ENCODE measurements at places on chromosomes 2 and 18.
A peak's percentile ranks its signal among the peaks of the same experiment; 100 is the strongest.

DNA sequence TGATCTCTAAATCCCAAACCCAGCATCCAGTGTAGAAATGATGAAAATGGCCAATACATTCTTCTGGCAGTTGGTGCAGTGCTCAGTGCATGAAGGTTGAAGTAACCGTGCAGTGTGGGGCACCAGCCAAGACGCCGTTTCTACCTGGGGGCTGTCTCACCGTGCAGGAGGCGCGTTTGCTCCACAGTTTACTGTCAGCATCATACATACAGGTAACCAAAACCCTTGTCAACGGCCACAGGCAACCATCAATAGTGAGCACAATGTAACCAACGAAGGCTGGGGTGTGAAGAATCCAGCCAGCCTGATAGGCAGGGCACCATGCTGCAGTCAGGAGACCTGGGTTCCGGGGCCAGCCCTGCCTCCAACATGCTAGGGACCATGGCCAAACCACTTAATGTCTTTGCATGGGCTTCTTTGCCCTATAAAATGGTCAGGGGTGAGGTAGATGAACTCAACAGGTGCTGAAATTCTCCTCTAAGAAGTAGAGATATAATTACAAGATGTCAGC lies 127.5 kb upstream of the ID2 start:
- no peak overlapping the region for H3K4me3 ChIP-seq
- no peak for ATAC-seq
- peaks cover 6% of the 10 kb centered on the region for H3K36me3 ChIP-seq
- no peaks in the 10 kb centered on the region for H3K27me3 ChIP-seq
- no peak overlapping the region for H3K27ac ChIP-seq

GRCh38 chr2:200596774-200597570 lies 11.2 kb downstream of the AOX1 start:
- H3K27ac ChIP-seq = no peak overlapping the region
- H3K27me3 ChIP-seq = peaks cover 14% of the 10 kb centered on the region
- H3K36me3 ChIP-seq = no peaks in the 10 kb centered on the region
- no peak for ATAC-seq
- H3K4me3 ChIP-seq = no peak overlapping the region

DNA sequence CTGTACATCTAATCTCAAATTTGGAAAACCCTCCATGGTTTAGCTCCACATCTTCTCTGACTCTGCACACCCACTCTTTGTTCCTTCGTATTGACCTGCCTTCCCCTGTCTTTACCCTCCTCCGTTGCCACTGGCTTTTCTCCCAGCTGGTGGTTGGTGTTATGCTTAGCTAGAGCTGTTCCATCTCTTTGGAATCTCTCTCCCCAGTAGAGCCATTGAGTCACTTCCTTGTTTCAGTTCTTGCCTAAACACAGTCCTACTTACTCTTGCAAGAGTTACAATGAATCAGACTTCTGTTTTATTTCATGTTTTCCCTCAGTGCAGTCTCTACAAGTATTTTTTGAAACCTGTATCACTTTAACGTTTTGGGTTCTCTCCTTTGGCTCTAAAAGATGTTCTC lies 263.9 kb downstream of the LTBP1 start:
- no peak overlapping the region for H3K4me3 ChIP-seq
- no peak for ATAC-seq
- peaks cover 17% of the 10 kb centered on the region for H3K4me1 ChIP-seq
- peaks cover 30% of the 10 kb centered on the region for H3K27me3 ChIP-seq
- H3K36me3 ChIP-seq = no peaks in the 10 kb centered on the region

- H3K36me3 ChIP-seq = no peaks in the 10 kb centered on the region
- peaks cover 78% of the 10 kb centered on the region for H3K27me3 ChIP-seq
- H3K27ac ChIP-seq = no peak overlapping the region
- no peak overlapping the region for H3K4me3 ChIP-seq
- peaks cover 13% of the 10 kb centered on the region for H3K4me1 ChIP-seq
These were observed 6.0 kb downstream of the SLC4A3 start for GRCh38 chr2:219633276-219634065.

DNA sequence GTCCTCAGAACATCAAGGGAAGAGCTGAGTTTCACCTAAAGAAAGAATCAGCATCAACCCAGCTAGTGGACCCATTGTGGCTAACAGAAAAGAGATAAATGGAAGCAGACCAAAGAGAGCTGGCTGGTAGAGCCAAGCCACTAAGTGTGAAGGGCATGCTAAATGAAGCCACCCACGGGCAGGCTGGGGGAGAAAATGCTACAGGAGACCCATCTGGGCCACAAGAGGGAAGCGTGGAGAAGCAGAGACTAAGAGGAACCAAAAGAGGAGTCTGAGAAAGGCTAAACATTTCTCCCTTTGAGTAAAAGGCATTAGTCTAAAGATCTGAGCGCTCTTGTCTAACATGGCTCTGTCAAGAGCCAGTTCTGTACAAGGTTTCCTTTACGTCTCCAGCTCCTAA lies 15.8 kb downstream of the CWC22 start:
- H3K4me1 ChIP-seq = peaks cover 35% of the 10 kb centered on the region
- peak overlapping the region; percentile 51 for H3K27ac ChIP-seq
- H3K27me3 ChIP-seq = no peaks in the 10 kb centered on the region
- ATAC-seq = peak; percentile 84
- peaks cover 51% of the 10 kb centered on the region for H3K36me3 ChIP-seq

- H3K36me3 ChIP-seq = no peaks in the 10 kb centered on the region
- H3K4me1 ChIP-seq = no peaks in the 10 kb centered on the region
- no peaks in the 10 kb centered on the region for H3K27me3 ChIP-seq
- no peak overlapping the region for H3K4me3 ChIP-seq
These were observed 368.7 kb downstream of the PARD3B start for GRCh38 chr2:204913854-204914464.

- H3K27ac ChIP-seq = no peak overlapping the region
- H3K27me3 ChIP-seq = peaks cover 21% of the 10 kb centered on the region
- H3K4me3 ChIP-seq = no peak overlapping the region
- H3K4me1 ChIP-seq = peaks cover 18% of the 10 kb centered on the region
These were observed 106.4 kb downstream of the BCL2L11 start for GRCh38 chr2:111226876-111227700.

DNA sequence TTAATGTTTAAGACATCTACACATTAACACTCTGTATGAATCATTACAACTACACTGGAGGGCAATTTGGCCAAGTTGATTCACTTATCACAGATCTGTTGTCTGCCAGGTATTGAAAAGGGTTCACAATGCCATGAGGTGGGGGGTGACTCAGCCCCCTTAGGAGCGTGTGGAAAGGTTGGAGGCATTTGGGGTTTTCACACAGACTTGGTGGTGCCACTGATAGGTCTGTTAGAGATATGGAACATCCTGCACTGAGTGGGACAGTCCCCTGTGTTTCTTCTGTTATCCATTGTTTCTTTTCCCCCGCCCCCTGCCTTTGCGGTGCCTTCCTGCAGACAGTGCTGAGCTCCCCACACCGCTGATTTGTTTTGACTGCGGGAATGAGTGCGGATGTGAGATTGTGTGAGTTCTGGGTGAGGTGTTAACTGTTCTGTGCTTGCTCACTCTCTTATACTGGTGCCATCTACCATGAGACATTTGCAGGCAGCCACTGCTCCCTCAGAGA lies 9.3 kb upstream of the TSN start:
- H3K4me1 ChIP-seq = no peaks in the 10 kb centered on the region
- no peaks in the 10 kb centered on the region for H3K27me3 ChIP-seq
- ATAC-seq = no peak

GRCh38 chr2:46363535-46364170 lies 66.4 kb downstream of the EPAS1 start:
- no peak overlapping the region for H3K4me3 ChIP-seq
- no peak for ATAC-seq
- H3K4me1 ChIP-seq = peaks cover 13% of the 10 kb centered on the region
- no peaks in the 10 kb centered on the region for H3K36me3 ChIP-seq
- H3K27ac ChIP-seq = no peak overlapping the region

DNA sequence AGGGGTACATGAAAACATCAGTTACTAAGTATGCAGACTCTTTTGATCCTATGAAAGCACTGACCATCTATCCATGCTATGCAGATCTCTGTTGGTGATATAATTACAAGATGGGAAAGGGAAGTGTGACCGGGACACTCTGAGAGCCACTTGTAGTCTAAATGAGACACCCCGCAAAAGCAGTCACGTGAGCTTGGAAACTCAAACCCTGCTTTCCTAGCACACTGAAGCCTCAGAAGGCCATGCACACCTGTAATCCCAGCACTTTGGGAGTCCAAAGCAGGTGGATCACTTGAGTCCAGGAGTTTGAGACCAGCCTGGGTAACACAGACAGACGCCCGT lies 137.5 kb downstream of the INO80D start:
- H3K27me3 ChIP-seq = peaks cover 46% of the 10 kb centered on the region
- no peaks in the 10 kb centered on the region for H3K4me1 ChIP-seq
- no peak overlapping the region for H3K27ac ChIP-seq
- no peaks in the 10 kb centered on the region for H3K36me3 ChIP-seq
- no peak for ATAC-seq

GRCh38 chr2:2333076-2333475 lies 2.0 kb upstream of the MYT1L start:
- no peaks in the 10 kb centered on the region for H3K36me3 ChIP-seq
- no peak for ATAC-seq
- H3K4me1 ChIP-seq = no peaks in the 10 kb centered on the region
- no peak overlapping the region for H3K4me3 ChIP-seq
- no peaks in the 10 kb centered on the region for H3K27me3 ChIP-seq
- H3K27ac ChIP-seq = no peak overlapping the region

- H3K27me3 ChIP-seq = peaks cover 28% of the 10 kb centered on the region
- ATAC-seq = no peak
- H3K4me3 ChIP-seq = no peak overlapping the region
- peaks cover 53% of the 10 kb centered on the region for H3K4me1 ChIP-seq
- H3K36me3 ChIP-seq = no peaks in the 10 kb centered on the region
These were observed 4.0 kb upstream of the WNT10A start for GRCh38 chr2:218876562-218877219.

DNA sequence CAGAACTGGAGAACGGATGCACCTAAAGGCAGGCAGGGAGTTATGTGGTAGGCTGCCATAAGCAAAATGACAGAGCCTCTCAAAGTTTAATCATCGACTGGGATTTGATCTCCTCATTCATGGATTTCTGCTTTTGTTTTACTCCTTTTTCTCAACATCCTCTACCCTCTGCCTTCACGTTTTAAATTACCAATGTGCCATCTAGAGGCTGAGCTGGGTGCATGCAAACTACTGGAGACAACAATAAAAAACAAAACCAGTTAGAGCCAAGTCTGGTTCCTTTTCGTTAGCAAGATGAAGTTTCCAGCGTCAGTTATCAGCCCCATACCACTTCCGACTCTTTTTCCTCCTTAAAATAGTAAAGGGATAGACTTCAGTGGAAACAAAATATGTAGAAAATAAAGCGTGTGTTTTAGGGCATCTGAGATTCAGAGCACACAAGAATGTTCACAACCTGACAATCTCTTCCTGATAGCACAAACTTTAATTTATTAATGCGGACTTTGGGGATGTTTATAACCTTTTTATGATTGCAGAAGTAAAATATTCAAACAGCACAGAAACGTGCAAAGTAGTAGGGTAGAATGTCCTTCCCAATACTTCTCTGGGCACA lies 117.0 kb downstream of the LAMA1 start:
- no peak overlapping the region for H3K4me3 ChIP-seq
- no peaks in the 10 kb centered on the region for H3K36me3 ChIP-seq
- no peak overlapping the region for H3K27ac ChIP-seq
- H3K4me1 ChIP-seq = no peaks in the 10 kb centered on the region
- no peaks in the 10 kb centered on the region for H3K27me3 ChIP-seq

DNA sequence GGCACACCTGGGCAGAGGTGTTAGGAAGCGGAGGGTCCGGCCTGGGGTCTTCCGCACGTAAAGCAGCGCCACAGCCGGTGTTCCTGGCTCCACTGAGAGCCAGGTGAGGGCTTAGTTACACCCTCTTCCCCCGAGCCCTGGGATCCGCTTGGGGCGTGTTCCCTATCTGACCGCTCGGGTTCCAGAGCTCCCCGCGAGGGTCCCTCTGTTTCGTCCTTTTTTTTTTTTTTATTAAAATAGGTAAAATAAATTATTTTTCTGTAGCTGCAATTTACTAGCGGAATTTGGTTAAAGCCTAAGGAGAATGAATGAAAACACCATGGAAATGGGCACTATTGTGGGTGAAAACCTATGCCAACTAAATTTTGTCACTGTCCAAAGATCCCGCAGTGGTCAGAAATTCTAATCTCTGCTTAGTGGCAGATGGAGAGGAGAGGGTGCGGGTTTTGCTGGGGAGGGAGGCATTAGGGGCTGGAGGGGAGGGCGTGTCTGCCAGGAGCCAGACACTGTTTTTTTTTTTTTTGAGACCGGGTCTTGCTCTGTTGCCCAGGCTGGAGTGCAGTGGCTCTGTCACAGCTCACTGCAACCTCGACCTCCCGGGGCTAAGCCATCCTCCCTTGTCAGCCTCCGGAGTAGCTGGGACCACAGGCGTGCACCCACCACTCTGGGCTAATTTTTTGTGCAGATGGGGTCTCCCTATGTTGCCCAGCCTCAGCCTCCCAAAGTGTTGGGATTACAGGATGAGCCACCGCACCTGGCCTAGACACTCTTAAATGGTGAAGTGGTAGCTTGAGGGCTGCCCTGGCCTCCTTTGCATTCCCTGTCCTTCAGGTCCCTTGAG lies 834 bp downstream of the PDCL3 start:
- H3K4me1 ChIP-seq = peaks cover 29% of the 10 kb centered on the region
- no peaks in the 10 kb centered on the region for H3K27me3 ChIP-seq
- peak overlapping the region; percentile 91 for H3K4me3 ChIP-seq
- no peak for ATAC-seq

DNA sequence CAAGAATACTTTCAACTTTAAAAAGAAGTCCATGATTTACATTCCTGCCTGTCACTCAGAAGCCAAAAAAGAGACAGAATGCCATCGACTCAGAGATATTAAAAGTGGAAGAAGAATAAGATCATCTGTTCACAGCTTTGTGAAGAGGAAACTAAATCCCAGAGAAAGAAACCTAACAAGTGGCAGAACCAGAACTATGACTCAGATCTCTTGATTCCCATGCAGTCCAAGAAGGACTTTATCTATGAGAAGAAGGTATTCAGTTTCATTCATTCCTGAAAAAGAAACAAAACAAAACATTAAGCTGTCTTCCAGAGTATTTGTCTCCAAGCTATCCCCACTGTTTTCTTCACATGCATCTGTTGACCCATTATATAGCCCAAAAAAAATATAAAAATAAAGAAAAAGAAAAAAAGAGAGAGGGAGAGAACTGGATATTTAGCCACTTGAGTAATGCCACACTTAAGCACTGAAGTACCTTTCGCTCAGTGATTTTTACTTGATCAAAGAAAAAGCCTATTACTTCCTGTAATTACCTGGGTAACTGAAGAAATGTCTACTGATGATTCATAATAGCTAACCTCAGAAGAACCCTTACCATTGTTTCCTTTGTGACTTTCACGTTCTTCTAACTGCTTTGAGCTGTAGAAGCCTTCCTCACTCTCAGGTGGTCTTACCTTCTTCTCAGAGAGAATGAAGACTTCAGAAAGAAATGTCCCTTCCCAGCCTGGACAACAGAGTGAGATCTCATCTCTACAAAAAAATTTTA lies 17.7 kb upstream of the AKAIN1 start:
- H3K36me3 ChIP-seq = no peaks in the 10 kb centered on the region
- no peak overlapping the region for H3K4me3 ChIP-seq
- no peaks in the 10 kb centered on the region for H3K4me1 ChIP-seq
- ATAC-seq = no peak
- no peak overlapping the region for H3K27ac ChIP-seq
